ENCODE measurements at places on chromosomes 13 and 19.

DNA sequence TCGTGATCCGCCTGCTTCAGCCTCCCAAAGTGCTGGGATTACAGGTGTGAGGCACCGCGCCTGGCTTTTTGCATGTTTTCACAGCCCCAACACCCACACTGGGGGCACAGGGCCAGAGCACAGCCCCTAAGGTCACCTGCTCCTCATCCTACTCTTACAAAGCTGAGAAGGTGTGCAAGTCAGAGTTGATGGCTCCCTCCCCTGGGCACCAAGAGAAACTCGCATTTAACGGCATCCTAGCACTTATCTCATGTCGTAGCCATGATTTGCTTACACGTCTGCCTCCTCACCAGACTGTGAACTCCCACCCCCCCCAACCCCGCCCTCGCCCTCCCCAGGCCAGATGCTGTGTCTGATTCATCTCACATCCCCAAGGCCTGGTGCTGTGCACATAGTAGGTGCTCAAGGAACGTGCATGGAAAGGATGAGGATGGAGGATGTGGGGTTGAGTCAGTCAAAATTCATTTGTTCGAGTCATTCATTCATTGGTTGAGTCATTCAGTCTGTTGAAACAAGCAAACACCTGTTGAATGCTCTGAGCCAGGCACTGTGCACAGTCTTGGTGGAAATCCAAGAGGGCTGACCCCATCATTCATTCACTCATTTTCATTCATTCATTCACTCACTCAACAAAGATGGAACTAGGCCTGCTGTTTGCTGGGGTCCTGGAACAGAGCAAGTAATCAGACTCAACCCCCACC is 11.3 kb downstream of the SHANK1 start:
- DNase-seq = no peak

DNA sequence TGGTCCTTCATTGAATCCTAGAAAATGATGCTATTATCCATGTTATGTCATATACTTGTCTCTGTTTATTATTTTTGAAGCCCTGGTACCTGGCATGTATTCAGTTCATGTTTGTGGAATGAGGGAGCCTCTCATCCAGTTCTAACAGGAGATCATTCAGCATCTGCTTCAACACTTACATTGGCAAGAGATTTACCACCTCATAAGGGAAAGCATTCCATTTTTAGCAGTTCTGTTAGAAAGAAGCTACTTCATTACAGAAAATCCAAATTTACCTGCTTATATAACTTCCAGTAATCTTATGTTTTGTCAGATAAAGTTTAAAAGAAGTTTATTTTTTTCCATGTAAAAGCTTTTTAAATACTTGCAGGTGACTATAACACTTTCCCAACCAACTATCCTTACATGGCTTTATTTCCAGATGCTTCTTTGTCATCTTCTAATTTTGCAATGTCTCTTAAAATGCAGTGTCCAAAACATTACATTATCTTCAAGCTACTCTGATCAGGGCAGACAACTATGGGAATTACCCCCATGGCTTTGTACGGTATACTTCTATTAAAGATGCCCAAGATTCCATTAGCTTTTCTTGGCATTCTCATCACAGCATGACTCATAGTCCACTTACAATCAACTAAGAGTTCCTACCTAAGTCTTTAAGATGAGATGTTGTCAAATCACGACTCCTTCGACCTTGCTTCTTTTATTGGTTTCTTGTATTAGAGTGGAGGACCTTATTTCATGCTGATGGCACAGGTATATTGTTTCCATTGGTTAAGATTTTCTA is 262.1 kb downstream of the PCDH9 start:
- DNase-seq = no peak

- DNase-seq = no peak
These were observed 159.5 kb downstream of the KDM4B start for GRCh38 chr19:5128251-5128935.

DNA sequence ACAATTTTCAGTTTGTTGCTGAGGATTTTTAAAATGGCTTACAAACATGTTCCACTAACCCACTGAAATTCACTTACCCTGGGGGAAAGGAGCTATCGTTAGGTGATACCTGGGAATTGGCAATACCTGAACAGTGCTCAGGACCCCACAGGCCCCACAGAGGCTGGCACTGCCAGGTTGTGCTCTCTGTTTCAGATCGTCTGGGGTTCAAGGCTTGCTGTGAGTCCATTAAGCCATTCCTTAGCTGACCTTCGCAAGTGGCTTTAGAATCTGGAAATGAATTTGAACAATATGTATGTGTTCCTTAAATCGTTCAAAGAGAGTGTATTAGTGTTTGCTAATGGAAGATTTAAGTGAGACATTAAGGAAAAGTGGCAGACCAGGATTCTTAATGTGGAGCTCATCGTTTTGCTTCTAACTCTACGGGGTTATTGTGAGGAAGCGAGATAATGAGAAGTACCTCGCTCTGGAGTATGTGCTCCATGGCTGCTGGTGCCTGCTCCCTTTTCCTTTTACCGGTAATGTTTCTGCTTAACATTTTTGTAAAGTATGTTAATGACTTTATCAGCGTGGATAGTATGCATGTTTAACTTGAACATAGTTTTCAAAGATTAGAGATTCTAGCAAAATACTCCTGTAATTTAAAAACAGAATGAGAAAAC is 13.6 kb downstream of the KLF5 start:
- no peak for DNase-seq

GRCh38 chr13:50123515-50123861 is 108.2 kb downstream of the KCNRG start:
- no peak for DNase-seq

DNA sequence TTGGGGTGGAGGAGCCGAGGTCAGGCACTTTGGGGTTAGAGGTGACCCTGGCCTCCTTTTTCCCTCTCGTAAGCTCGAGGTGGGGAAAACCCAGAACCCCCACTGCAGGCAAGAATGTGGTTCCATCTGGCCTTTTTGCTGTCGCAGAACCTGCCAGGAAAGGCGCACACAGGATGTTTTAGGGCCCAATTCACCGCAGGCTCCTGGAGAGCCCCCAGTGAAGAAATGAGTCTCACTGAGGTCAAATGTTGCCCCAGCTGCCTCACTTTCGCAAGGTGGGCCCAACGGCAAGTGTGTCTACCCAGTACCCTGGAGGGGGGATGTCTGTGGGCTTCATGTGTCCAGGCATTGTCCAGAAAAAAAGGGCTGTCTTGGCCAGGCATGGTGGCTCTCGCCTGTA is 61.8 kb downstream of the PEX11G start:
- no peak for DNase-seq

DNA sequence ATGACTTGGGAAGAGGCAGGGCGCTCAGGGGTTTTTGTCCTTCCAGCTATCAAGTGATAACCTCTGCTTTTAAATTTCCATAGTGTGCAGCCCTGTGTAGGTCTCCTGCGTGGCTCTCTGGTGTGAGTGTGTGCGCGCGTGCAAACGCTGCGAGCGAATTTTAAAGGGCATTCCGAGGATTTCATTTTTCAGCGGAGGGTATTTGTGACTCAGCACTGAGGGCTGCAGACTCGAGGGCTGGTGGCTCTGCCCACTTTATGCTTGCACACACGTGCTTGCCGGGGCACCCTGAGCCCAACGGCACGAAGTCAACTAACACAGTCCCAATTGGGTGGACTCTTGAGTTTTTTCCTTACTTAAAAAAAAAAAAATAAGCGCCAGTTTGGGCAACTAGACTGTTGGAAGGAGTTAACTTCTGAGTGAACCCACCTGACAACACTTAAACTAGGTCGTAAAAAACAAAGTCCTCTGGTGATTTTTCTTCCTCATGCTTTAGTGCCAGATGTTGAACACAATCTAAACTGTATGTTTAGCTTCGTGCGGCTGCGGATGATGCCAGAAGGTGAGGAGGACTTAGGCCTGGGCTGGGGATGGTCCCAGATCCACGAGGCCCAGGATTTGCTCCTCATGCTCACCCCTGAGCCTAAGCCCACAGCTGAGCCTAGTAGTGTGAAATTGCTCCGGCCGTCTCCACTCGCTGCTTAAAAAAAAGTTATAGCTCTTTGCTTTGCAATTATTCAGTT is 2.1 kb downstream of the FGF9 start:
- no peak for DNase-seq

GRCh38 chr19:4911314-4911713 is 2.0 kb downstream of the UHRF1 start:
- no peak for DNase-seq

DNA sequence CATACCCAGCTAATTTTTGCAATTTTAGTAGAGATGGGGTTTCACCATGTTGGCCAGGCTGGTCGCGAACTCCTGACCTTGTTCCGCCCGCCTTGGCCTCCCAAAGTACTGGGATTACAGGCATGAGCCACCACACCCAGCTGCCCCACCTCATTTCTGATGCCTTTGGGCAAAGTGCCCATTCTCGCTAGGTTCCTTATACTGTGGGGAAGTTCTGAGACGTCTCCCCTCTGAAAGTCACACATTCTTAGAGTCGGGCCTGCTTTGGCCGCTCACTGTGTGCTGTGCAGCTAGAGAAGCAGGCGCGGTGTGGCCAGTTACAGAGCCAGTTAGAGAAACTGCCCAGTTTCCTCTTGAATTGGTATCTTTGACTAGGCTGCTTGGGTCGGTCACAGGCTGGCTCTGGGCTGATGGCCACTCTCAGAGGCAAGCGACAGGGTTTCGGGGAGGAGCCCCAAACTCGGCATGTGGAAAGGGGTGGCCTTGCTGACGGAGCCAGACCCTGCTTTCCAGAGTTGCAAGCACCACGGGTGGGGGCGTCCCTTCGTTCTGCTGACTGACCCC is 18.0 kb downstream of the PRAM1 start:
- DNase-seq = no peak

DNA sequence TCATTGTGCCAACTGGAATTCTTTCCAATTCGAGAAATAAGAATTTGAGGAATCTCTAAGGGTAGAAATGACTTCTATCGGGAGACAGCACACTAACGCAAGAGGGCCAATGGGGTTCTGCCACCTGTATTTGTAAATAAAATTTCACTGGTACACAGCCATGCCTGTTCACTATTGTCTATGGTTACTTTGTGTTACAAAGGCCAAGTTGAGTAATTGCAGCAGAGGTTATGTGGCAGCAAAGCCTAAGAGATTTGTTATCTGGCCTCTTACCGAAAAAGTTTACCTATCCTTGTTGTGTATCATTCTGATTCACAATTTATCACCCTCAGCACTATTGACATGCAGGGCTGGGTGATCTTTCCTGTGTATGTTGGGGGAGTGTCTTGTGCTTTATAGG is 278.0 kb downstream of the KLF5 start:
- DNase-seq = no peak

GRCh38 chr19:57288373-57288772 is 8.1 kb downstream of the ZNF460 start:
- DNase-seq = no peak

GRCh38 chr13:42484386-42484785 is 89.6 kb upstream of the TNFSF11 start:
- DNase-seq = no peak

DNA sequence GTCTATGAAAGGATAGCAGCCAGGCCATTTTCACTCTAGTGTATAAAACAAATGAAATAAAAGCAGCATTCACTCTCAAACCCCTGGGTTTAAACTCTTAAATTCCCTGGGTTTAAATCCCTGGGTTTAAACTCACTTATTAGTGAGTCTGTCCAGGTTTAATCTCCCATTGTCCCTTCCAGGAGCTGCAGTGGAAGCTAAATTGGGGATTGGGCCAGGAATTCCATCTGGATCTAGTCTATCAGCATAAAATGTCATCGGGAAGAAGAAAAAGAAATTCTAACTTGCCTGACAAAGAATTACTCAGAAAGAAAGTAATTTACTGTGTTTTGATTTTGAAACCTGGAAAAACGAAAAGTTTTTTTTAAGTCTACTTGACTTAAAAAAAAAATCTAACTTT is 54.8 kb downstream of the FRY start:
- DNase-seq = no peak

GRCh38 chr19:21680026-21680425 is 87.4 kb downstream of the ZNF100 start:
- no peak for DNase-seq

DNA sequence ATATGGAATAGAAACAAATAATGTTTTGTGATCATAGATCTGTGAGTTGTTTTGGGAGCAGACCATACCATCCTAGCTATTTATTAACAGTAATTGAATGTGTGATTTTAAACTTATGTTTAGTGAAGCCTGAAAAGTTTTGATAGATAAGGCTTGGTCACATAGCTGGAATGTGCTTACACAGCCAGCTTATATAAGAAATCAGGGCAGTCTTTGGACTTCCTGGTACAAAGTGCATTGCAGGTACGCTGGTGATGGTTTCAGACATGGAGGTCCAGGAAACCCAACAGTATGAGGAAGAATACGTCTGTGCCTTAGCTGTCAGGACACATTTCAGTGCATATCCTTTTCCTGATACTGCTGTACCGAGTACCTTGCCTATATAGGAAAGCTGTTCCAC is 2316.2 kb upstream of the PCDH20 start:
- no peak for DNase-seq

GRCh38 chr13:61423915-61424314 is 8.3 kb upstream of the PCDH20 start:
- DNase-seq = no peak

DNA sequence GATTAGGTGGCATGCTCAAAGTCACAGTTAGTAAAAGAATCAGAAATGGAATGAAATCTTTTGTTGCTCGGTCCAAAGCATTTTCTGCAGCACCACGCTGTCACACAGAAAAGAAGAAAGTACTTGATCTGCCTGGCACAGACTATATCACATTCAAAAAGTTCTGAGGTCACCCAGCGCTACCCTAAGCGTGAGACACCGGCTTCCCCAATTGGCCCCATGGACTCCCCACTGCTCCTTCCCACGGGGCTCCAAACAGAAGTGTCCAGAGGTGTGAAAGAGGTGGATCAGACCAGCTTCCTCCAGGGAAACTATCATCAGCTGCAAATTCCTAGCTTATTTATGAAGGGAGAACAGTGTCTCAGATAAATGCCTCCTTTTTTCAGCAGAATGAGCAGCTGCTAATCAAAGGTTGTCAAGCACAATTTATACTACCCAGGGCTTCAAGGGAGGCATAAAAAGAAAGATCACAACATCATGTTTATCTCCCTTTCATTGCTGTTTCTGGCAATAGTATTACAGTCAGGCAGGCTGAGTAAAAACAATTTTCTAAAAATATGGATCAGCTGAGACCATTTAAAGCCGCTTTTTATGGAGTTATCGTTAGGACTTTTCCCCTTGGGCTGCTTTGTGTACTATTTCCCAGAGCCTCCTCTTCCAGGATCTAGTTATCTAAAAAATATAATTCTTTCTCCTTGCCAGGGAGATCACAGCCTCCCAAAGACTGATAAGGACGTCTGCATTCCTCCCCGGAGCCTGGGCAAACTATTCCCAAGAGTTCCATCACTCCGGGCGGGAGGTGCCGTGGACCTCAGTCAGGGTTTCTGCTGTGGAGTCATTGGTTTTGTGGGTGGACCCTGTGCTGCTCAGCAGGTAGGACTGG is 208.0 kb downstream of the LHFPL6 start:
- DNase-seq = no peak

DNA sequence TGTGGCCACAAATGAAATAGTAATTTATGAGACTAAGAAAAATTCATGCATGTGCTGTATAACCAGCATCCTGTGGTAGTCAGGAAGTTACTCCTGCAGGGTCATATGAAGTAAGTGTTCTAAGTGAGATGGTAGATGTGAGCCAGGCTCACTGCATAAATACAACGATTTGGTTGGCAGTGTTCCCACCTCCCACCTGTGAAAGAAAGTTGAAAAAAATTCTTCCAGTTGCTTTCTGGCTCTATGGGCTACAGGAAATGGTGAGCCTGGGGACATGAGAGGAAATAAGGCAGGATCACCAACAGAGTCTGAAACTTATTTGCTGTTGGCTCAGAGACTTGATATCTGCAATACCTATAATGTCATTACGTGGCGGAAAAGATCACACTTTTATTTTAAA is 301.7 kb upstream of the SPRY2 start:
- DNase-seq = no peak

GRCh38 chr19:40781140-40781539 is 3.1 kb downstream of the RAB4B start:
- DNase-seq = no peak

GRCh38 chr13:30413842-30414241 is 8.5 kb upstream of the UBE2L5 start:
- DNase-seq = no peak

All from stimulated activated CD8-positive, alpha-beta memory T cell treated with anti-CD3 and anti-CD28 coated beads, Interleukin-7, amount 100 ng/mL, for 1 hour (primary cell).